ENCODE measurements at places on chromosomes 3 and 15.
A peak's percentile ranks its signal among the peaks of the same experiment; 100 is the strongest.

DNA sequence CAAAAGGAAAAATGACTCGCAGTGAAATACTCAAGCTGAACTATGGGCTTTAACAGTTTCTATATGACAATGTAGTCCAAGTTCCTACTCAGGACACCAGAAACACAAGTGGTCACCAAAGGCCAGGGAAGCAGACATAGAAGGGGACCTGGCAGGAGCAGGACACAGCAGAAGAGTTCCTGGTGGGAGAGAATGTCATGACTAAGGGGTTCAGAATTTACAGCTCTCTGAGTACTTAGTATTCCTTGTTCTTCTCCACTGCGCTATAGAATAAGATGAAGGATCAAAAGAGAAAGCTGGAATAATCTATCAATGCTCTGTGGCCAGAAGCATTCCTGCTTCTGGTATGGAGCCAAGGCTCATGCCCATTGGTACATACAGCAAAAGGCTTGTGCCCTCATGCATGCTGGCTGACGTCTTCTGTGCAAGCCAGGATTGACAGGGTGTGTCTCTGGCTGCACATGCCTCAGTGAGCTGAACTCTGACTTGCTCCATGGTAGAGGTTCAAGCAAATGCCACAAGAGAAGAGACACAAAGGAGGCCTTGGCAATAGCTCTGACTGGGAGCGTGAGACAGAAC lies 128.7 kb upstream of the SLC2A2 start:
- no peak for DNase-seq

GRCh38 chr15:21270474-21270873 lies 169.8 kb downstream of the POTEB3 start:
- no peak for DNase-seq

DNA sequence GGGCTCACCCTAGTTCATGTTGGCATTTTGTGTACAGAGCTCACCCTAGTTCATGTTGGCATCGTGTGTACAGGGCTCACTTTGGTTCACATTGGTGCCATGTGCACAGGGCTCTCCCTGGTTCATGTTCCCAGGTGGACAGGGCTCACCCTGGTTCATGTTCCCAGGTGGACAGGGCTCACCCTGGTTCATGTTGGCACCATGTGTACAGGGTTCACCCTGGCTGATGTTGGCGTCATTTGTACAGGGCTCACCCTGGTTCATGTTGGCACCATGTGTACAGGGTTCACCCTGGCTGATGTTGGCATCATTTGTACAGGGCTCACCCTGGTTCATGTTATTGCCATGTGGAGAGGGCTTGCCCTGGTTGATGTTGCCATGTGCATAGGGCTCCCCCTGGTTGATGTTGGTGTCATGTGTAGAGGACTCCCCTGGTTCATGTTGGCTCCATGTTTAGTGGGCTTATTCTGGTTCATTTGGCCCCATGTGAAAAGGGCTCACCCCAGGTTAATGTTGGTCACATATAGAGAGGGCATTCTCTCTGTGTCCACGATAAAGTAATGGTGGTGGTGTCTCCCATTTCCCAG lies 31.7 kb upstream of the NR2C2 start:
- no peak for DNase-seq

DNA sequence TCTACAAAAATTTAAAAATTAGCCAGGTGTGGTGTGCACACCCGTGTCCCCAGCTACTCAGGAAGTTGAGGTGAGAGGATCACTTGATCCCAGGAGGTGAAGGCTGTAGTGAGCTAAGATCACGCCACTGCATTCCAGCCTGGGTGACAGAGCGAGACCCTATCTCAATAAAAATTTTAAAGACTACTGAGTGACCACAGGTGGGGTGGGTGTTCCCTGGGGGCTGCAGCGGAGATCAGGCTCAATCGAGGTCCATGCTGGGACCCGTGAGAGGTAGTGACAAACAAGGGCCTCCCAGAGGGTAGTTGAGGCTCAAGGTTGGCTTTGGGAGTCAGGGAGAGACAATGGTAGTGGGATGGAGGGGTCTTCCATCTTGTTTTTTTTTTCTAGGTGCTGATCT lies 38.9 kb upstream of the LIMD1 start:
- no peak for DNase-seq

- DNase-seq = no peak
Measured at GRCh38 chr15:65638109-65638508, 16.4 kb downstream of the SLC24A1 start.

- DNase-seq = no peak
Measured at GRCh38 chr3:39724233-39724846, 85.1 kb upstream of the MYRIP start.

DNA sequence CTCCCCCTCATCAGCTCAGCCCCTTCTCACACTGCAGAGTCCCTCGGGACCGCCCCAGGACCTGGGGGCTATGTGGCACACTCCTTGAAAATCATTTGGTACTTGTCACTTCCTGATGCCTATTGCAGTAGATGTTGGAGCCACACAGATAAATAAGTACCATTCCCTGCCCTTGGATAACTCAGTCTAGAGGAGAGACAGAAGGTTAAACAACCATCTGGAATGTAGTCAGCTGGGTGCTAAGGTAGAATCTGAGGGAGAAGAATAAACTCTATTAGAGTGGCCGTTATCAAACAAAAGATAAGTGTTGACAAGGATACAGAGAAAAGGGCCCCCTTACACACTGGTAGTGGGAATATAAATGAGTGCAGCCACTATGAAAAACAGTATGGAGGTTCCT lies 112.3 kb upstream of the NR2E3 start:
- DNase-seq = no peak

DNA sequence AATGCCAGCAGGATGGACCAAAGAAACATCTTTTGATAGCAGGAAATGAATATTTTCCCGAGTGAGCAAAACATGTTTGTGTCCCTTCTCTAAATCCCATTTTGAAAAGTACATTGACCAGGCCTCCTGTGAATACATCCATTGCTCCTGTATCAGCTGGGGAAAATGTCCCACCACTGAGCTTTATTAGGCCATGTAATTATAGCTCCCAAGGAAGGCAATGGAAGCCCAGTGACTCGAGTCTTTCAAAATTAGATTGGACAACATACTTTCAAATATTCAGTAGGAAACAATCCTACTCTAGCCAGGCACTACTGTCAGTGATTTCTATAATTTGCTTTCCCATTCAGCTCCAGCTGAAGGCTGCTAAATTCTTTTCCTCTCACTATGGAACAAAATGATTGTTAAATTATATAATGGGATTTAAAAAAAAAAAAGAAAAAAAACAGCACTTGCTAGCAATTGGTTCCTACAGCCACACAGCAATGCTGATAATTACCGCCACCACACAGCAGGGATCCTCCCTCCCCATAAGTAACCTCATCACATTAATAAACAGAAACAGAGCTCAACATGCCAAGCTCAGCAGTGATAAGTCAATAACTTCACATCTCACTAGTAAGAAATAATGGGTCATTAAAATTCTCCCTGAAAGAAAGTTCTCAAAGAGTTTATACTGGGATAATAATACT lies 172.4 kb upstream of the SLC2A2 start:
- DNase-seq = no peak

DNA sequence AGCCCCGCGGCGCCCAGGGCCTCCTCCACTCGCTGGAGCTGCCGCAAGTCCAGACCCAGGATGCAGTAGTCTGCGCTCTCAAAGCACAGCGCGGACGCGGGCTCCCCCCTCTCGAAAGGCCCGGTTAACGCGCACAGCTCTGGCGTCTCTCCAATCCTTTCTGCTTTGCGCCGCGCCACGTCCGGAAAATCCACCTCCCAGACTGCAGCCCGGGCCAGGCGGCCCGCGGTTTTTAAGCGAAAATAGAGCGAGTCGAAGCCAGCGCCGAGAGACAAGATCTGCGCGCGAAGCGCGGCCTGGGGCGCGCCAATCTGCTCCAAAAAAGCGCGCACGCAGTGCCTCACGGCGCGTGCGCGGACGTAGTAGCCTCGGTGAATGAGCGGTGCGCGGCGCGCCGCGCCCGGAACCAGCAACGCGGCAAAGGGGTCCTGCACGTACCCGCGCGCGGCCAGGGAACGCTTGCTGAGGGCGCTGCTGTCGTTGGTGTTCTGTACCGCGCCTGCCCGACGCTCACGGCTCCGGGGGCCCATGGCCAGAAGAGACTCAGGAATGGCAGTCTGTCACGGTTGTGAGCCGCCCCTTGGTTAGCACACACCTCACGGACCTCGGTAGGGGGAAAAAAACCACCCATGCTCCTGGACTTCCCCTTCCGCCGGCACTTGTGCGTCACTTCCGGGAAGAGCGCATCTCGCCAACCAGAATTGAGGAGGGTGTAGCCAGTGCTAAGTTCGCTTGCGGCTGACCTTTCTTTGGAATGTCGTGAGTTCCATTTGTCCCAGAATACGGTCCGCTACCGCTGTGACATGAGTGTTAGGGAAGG lies at the start of gene LCMT2:
Gene LCMT2 (minus strand): TSS at position 614 of the 820 bp plus-strand sequence. CDS start 84 bp downstream, at position 530.
- peak; percentile 89 for DNase-seq

All from C1 segment of cervical spinal cord (tissue), 14 donors.